ENCODE measurements at places on chromosomes 11 and 22.
A peak's percentile ranks its signal among the peaks of the same experiment; 100 is the strongest.

- DNase-seq: no peak
These were observed 29.9 kb downstream of the GDPD5 start for GRCh38 chr11:75495749-75496304.

GRCh38 chr11:129637473-129637872 lies 178.2 kb upstream of the TMEM45B start:
- peak; percentile 23 for DNase-seq

GRCh38 chr11:73399159-73399590 lies 23.0 kb downstream of the RELT start:
- no peak for DNase-seq

- DNase-seq: no peak
These were observed 6.1 kb upstream of the SSTR3 start for GRCh38 chr22:37218399-37218770.

DNA sequence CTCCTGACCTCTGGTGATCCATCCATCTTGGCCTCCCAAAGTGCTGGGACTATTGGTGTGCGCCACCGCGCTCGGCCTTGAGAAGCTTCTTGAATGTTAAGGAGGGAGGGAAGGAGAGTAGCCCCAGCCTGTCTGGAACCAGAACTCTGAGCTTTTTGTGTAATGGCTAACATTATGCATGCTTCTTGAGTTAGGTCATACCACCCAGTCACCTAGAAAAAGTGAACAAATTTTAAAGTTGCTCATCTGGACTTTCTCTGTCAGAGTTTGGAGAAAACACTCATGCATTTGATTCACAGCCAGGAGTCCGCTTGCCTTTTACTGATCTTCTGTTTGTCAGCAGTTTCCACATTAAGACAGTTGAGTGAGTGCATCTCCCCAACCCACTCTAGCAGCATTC lies 82.1 kb downstream of the PPP6R3 start:
- peak; percentile 90 for DNase-seq

DNA sequence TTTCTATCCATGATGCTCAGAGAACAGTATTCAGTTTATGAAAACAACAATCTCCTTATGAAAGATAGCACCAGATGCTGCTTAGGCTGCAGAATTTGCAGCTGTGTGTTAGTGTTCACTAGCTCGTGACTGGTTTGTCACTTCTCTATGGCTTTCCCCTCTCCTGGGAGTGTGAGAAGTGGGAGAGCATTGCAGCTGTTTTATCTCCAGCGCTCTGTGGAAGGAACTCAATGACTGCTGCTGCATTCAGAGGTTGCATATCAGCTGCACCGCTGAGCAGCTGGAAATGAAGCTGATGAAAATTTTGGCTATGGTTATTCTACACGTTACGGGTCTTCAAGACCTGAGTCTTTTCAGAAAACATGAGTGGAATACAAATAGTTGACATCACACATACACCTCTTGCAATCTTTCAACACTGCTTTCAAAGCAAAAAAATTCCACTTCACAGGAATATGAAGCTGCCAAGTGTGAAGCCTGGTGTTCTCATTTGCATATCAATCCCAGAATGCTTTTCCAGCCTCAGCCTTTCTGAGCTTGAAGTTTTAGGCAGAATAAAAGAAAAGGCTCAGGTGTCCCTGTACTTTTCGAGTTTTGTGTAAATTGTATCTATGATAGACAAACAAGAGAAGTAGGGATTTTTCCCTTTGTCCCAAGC lies 149.3 kb upstream of the DDI1 start:
- no peak for DNase-seq

- no peak for DNase-seq
These were observed 2.7 kb downstream of the SLC43A3 start for GRCh38 chr11:57424137-57424791.

GRCh38 chr22:40571887-40572286 lies 64.6 kb downstream of the MRTFA start:
- no peak for DNase-seq

DNA sequence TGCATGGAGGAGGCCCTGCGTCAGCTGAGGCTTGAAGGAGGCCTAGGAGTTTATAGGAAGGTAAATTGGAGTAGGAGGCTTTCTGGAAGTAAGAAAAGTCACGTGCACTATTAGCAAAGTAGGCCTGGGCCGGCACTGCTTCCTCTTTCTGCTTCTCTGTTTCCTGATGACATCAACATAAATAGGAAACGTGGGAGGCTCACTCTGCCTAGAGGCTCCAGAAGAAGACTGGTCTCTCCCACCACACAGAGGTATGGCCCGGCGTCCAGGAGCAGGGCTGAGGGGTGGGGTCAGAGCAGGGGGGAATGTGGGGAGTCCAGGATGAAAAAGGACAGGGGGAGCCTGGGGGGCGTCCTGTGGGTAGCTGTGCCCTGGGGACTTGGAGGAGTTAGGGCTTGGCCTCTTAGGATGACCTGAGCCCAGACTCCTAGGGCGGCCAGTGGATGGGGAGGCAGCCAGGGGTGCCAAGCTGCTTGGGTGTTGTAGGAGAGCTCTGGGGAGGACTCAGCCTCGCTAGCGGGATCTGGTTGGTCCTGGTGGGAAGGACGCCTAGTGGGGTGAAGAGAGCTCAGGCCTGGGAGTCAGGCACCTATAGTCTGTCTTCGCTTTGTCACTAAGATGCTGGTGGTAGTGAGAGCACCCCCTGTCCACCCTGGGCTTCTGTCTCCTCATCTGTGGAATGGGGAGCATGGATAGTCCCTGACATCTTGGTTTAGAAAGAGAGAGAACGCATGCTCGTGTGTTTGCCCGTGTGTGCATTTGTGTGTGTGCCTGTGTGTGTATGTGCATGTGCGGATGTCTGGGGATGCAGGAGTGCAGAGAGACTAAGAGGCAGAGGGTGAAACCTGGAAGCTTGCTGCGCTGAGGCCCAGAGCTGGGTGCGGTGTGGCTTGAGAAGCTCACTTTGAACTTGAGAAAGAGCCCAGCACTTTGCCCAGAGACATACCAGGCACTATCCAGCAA lies at the start of gene CSF2RB:
CSF2RB (plus strand) TSS at position 202 of the 963 bp plus-strand sequence. CDS start 8,580 bp downstream, outside the sequence.
- DNase-seq: no peak

GRCh38 chr11:27926486-27926885 lies 181.5 kb downstream of the KIF18A start:
- DNase-seq: no peak

GRCh38 chr22:37681556-37682049 lies 4.5 kb upstream of the NOL12 start:
- DNase-seq: peak; percentile 77

GRCh38 chr11:67632175-67632981 lies 2.6 kb upstream of the NUDT8 start:
- no peak for DNase-seq

DNA sequence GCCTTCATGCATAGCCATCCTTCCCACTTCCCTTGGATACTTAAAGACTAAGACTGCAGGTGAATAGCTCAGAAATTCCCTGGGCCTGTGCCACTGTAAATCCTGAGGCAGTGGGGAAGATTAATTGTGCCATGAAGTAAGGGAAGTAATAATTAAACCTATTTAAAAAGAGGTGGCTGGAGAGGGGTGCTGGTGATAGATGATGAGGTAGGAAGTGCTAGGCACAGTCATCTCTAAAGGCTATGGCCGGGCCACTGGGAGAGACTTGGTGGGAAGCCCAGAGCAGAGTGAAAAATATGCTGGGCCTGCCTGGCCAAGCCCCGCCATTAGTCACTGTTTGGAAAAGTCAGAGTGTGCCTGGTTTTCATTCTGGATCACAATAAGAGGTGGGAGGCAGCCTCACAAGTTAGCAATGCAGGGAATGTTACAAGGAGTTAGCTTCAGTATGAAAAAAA lies 197.2 kb upstream of the PITPNB start:
- DNase-seq: peak; percentile 96

GRCh38 chr11:8985462-8985861 lies 18.3 kb downstream of the NRIP3 start:
- no peak for DNase-seq

DNA sequence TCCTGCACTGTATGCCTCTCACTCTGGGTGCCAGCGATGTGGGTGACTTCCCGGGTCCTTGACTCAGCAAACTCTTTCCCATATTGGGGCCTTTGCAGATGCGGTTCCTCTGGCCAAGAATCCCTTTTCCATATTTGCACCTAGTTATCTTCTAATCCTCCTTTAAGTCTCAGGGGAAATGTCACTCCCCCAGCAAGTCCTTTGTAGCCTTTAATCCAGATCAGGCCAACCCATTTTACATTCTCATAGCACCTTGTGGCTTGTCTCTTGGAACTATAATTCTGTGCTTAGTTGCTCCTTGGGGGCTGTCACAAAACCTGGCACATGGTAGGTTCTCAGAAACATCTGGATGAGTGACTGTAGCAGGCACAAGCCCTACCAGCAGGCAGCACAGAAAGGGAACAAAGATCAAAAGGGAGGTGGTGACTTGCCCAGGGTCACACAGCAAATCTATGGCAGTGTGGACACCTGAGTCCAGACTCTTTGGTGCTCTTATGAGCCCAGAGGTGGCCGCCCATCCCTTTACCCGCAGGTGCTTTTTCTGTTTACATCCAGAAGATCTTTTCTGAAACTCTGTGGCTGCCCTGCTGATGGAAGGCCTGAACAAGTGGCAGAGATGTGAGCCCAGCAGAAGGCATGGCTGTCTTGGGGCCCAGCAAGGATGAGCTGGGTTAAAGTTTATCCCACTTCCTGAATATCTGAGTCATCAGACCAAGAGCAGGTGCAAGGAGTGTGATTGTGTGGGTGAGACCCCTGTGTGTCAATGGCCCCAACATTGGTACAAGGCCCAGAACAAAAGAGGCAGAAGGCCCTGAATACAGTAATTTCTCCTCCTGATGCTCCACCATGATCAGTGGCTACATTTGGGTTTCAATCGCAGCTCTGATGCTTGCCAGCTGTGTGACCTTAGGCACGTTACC lies 78.6 kb upstream of the GRK3 start:
- no peak for DNase-seq

- DNase-seq: peak; percentile 12
These were observed 762 bp upstream of the CCDC134 start for GRCh38 chr22:41799486-41800347.

DNA sequence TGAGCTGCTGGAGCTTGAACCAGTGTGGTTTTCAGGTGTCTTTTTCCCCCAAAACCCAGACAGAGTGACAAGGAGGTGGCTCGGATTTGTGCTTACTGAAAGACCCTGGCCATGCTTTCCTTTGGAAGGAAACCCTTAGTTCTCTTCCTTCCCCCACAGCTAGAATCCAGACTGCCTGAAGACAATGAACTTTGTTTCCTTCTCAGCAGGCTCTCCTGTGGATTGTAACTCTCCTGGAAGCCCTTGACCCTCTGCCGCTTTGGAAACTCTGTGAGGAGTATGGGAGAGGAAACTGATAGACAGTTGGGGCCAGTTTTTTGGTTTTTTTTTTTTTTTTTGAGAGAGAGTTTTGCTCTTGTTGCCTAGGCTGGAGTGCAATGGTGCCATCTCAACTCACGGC lies 62.1 kb upstream of the SESN3 start:
- no peak for DNase-seq

GRCh38 chr11:91986218-91986617 lies 238.4 kb upstream of the FAT3 start:
- no peak for DNase-seq

DNA sequence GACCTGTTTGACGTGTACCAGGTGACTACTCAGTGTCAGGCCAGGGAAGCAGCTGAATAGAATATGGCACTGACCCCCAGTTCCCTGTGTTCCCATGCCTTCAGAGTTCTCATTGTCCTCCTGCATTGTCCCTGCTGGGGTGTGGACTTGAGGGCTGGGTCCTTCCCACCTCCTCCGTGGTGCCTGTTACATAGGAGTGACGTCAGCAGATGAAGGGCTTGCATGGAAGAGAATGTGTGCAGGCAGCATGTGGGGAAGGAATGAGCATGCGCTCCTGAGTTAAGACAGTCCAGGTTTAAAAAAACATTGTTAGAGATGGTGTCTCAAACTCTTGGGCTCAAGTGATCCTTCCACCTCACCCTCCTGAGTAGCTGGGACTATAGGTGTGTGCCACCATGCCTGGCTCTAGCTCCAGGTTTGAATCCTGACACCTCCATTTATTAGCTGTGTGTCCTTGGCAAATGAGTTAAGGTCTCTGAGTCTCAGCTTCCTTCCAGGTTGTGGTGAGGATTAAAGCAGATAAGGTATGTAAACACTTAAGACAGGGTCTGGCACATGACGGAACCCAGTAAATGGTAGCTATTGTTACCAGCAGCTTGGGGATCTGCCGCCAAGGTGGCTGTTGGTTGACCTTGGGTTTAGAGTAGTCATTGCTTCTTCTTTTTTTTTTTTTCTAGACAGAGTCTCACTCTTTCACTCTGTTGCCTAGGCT lies 7.5 kb upstream of the SOX10 start:
- DNase-seq: no peak

GRCh38 chr22:36413022-36413775 lies 25.4 kb upstream of the MYH9 start:
- DNase-seq: no peak

DNA sequence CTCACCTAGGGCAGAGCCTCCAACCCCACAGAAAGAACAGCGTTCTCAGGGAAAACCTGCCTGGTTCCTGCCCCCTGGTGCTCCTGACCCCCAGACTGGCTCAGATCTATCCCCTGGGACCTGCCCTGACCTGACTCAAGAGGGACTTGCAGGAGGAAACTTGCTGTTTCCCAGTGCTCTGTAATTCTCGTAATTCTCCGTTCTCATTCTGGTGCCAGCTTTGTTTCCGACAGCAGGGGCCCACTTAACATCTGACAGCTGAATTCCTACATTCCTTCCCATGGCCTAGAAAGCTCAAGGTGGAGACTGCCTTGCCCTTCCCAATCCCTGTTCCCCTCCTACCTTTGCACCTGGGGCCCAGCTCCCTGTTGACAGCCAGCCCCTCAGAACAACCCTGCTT lies 12.5 kb upstream of the CSF2RB start:
- no peak for DNase-seq

- DNase-seq: no peak
These were observed 107.0 kb downstream of the WNT7B start for GRCh38 chr22:45870011-45870410.

GRCh38 chr22:27110665-27111451 lies 453.5 kb downstream of the MIAT start:
- DNase-seq: peak; percentile 92

- DNase-seq: no peak
These were observed 37.8 kb downstream of the ARL14EP start for GRCh38 chr11:30360741-30361140.

GRCh38 chr11:1064167-1064566 lies 10.5 kb upstream of the MUC2 start:
- no peak for DNase-seq

DNA sequence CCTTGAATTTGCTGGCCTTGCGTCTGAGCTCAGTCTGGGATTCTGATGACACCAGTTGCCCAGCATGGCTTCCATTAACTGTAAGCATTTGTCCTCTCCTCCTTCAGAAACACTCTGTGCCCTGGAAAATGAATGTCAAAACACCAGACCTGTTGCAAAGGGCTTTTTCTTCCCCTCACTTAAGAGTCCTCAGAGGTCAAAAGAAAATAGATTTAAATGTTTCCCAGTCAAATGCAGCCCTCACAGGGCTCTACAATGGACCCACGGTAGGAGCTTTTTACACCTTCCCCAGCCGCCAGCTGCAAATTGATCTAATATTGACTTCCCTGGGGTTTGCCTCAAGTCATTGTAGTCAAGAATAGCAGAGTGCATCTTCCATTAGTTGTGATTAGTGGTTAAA lies 332.2 kb downstream of the INSC start:
- no peak for DNase-seq

GRCh38 chr11:130979386-130979972 lies 63.2 kb upstream of the SNX19 start:
- DNase-seq: peak; percentile 27

- DNase-seq: no peak
These were observed 31.3 kb downstream of the TMEM123 start for GRCh38 chr11:102421261-102421660.
